ENCODE measurements at places on chromosomes 2 and 18. TPM values are rescaled to one million over a fixed set of nuclear protein-coding genes. Genes with fewer than 3 reads are reported as not detected.

- no peak for DNase-seq
These were observed 2.2 kb downstream of the IRS1 start for GRCh38 chr2:226797289-226797988.

DNA sequence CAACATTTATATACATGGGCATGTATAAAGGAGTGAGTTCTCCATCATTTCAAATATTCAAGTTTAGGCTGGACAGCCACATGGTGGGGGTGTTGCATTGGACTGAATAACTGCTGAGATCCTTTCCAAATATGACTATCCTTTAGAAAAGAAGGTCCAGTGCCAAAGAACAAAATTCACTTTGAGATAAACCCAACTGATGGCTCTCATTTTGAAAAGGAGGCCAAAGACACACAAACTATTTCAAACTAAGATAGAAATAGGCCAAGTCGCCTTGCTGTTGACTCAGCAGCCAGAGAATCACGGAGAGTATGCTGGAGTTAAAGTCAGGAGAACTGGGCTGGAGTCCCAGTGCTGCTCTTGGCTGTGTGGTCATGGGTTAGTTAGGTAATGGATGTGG is 204.5 kb upstream of the LRATD1 start:
- DNase-seq: peak; percentile 91

DNA sequence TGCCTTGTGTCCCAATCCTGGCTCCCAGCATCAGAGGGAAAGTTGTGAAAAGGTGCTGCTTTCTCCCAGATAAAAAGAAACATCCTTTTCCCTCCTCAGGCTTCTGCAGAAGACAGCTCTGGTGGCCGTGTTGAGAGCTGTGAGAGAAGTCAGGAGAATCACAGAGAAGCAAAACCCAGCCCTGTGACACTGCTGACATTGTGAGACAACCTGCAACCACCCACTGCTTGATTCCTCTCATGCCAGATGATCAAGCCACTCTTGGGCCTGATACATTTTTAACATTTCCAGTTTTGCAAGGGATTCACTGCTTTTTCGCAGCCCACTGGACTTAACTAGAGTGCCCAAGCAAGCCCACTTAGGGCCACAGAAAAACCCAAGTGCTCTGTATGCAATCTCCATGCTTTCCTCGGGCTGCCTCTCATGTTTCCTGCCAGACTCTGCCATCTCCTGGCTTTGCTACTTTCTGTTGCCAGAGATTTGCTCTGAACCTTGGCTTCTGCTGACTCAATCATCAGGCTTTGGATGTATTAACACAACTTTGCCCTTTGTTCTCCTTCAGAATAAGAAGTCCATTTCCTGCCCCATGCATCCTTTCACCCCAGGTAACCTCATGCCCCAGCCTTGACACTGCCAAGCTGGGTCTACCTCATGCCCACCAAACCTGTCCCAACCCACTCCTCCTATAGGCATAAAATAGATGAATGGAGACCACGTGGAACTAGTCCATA is 24.9 kb upstream of the TTR start:
- no peak for DNase-seq

- DNase-seq: no peak
These were observed 20.7 kb upstream of the OSBPL6 start for GRCh38 chr2:178173657-178174056.

DNA sequence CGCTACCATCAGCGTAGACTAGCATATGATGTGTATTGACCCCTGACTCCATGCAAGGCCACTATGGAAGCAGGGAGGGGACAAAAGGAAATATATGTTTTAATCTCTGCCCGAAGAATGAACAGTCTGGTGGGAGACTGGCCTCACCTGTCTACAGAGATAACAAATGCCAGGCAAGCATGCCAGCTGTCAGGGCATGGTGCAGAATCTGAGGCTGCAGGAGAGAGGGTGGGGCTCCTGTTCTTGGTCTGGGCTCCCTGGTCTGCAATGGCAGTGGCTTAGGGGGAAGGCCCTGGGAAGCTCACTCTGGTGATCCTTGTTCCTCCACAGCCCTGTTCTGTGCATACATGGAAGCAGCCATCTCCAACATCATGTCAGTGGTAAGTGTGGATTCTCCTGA is 27.5 kb downstream of the SLC14A2 start:
- no peak for DNase-seq

DNA sequence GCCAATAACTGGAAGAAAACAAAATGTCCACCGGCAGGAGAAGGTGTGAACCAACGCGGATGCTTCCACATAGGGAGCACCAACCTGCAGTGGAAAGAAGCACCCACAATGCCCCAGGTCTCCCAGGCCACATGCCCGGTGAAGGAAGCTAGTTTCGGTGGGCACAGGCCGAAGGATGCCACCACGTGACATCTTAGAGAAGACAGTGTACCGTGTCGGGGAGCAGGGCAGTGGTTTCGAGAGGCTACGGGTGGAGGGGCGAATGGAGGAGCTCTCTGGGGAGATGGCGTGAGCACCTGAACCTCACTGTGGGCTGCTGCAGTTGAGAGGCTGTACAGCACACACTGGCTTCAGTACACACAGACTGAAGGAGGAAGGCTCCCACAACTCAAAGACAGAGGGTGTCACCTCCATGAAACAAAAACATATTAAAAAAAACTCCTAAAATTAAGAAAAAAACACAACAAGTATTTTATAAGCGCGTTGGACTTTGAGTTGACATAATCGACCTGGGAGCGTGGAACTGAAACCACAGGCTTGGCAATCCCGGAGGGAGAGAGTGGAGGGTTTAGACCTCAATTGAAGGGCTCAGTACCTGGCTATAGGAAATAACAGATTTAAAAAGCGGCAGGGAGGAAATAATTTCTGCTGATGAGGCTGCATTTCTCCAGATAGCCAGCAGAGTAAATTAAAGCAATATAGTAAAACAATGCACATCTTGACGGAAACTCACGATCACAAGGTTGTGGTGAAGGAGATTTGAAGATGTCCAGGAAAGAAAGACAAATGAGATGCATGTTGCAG is 160.1 kb downstream of the RTP5 start:
- no peak for DNase-seq

GRCh38 chr18:58338961-58339592 is 289.8 kb downstream of the ALPK2 start:
- DNase-seq: no peak

DNA sequence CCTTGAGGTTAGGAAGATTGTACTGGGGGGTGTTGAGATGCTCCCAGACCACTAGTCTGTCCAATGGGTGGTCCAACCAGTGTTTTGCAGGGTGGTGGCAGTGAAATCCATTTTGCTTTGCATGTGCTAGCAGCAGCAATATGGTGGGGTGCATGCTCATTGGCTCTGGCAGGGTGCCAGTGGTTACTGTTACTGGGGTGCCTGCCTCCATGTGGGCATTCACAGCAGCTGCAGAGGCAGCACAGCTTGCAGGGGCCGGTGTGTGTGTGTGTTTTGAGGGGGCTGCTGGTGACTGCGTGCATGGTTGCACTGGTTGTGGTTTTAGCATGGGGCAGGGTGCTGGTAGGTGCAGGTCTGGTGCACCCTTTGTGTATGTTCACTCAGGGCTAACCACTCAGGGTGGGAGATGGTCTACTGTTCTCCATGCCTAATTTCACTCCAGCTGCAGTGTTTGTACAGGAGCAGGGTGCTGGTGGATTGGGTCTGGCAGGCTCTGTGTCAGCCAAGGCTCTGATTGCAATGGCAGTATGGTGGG is 265.4 kb downstream of the NUP35 start:
- no peak for DNase-seq

DNA sequence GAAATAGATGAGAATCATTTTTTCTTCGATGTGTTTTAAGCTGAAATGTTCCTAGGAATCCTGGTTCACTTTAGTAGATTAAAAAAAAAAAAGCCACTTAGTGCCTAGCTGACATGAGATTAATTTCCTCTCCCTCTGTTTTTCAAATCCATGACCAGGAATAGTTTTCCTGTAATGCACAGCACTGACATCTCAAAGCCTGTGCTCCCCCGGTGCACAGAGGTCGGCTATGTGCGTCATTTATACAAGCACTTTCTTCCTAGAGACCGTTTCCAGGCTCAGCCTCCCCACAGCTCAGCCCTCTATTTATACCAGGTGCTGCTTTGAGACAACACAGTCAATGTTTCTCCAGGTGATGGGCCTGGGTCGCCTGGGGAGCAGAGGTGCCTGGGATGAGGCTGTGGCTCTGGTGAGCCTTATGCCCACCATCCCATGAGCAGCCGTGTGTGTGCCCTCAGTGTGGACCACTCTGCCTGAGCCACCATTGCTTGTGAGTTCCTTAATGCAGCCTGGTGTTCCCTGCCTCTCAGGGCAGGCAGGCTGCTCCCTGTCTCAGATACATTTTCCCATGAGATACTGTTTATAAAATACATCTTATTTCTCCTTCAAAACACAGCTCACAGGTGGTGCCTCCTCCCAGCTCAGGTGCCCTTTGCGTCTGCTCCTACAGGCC is 515.7 kb upstream of the HS6ST1 start:
- DNase-seq: no peak

GRCh38 chr2:30722936-30723725 is 84.1 kb downstream of the CAPN13 start:
- DNase-seq: no peak

- no peak for DNase-seq
These were observed 4.8 kb upstream of the SLC66A2 start for GRCh38 chr18:79956276-79956675.

DNA sequence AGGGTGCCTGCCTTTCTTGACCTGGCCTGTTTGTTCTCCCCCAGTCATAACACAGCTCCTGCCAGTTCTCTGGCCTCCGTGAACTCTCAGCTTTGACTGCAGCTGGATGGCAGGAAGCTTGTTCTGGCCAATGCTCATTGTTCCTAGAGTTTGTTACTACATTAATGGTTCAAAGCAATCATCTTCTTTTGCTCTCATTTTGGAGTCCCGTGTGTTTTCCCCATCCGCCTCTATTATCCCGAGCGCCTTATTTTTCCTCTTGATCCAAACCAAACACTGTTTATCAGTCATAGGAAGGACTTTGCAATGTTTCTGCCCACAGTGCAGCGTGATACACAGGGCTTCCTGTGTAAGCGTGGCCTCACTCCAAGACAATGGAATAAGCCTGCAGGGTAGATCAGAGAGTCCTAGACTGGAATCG is 184.3 kb upstream of the APCDD1 start:
- peak; percentile 49 for DNase-seq

GRCh38 chr18:61980355-61980754 is 87.5 kb upstream of the RNF152 start:
- no peak for DNase-seq

DNA sequence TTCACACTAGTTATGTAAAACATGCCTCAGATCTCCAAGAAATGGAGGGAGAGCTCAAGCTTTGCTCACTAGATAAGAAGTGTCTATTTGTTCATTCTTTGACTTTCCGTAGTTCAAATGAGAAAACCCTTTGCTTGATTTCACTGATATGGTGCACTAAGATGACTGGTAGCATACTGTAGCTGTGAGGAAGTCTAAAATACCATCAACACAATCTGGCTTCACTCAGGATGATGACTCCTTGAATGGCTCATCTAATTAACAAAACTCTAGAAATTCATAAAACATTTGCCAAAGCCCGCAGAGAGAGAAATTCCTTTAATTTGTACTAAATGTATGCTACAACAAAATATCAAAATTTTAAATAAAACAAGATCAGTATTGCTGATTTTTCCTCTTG is 152.8 kb upstream of the STK17B start:
- DNase-seq: peak; percentile 65

GRCh38 chr2:179377296-179377695 is 112.7 kb upstream of the SESTD1 start:
- DNase-seq: peak; percentile 19

GRCh38 chr2:201275990-201276389 is 15.7 kb downstream of the CASP8 start:
- no peak for DNase-seq

- no peak for DNase-seq
These were observed 128.1 kb upstream of the NPAS2 start for GRCh38 chr2:100691846-100692245.

- DNase-seq: no peak
These were observed 6.1 kb upstream of the KYNU start for GRCh38 chr2:142871396-142871795.

DNA sequence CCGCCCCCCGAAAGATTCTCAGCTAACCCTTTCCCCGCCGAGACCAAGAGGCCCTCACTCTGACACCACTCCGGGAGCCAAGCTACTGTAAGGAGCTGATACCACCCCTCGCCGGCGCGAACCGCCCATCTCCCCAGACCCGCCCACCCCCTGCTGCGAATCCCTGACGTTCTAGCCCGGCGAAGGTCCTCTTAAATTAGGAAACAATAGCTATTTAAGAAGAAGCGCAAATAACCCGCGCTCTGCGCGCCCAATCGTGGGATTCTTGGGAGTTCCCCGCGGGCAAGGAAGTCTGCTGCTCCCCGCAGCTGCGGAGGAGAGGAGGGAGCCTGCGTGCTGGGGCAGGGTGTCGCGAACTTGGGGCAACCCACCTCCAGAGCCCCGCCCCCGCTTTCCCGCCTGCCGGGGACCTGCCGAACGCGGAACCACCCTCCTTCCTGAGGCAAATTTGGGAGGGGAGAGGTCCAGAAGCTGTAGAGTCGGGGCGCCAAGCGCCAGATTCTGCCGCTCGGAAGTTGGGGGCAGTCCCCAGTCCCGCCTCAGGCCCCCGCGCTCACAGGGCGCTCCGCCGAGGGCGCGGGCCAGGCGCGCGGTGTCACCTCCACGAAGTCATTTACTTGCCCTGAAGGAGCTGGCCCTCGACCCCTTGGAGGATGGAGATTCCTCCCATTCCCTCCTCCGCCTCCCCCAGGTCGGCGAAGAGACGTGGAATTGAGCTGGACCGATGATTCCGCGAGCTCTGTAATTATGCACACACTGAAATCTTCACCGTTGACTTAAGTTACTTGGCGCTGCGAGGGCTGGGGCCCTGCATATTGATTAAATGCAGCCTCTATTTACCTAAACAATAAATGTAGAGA is 8.4 kb upstream of the SP9 start:
- no peak for DNase-seq

- no peak for DNase-seq
These were observed 19.6 kb upstream of the SULT1C3 start for GRCh38 chr2:108220191-108220590.

DNA sequence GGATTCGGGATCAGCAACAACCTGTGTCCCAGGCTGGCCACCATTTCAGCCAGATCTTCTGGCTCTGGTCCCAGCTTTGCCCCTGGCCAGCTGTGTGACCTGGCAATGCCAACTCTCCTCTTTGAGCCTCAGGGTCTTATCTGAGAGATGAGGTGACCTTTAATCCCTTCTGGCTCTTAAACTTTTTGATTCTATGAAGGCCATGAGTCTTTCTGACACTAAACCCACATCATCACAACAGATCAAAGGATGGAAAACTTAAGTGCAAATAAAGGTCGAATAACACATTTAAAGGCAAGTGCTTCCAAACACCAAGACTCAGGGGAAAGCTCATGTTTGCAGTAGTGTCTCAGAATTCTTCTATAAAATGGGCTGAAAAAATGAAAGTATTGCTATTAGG is 491.8 kb upstream of the NRP2 start:
- DNase-seq: no peak

Gene TET3
- polyA plus RNA-seq: 2.1 TPM

Gene CD8B2
- not detected for polyA plus RNA-seq

Gene CLEC4F
- polyA plus RNA-seq: not detected

Gene NAT8
- not detected for polyA plus RNA-seq

Gene LYPD6
- 3.7 TPM for polyA plus RNA-seq

Gene STARD6
- 0.42 TPM for polyA plus RNA-seq

Gene OSR1
- 11.3 TPM for polyA plus RNA-seq

Gene PLGLB2
- polyA plus RNA-seq: 1.9 TPM

Gene HAAO
- 0.58 TPM for polyA plus RNA-seq

Gene LHCGR
- 0.12 TPM for polyA plus RNA-seq

Gene GPBAR1
- polyA plus RNA-seq: not detected

Gene COL4A4
- polyA plus RNA-seq: 0.76 TPM

Gene MRPL30
- polyA plus RNA-seq: 26.8 TPM

Gene SLC4A3
- 0.93 TPM for polyA plus RNA-seq

Gene ZSWIM2
- 0.15 TPM for polyA plus RNA-seq

Measured in fibroblast of lung (primary cell).